Renal cortex interstitium (tissue), 15 donors: ENCODE measurements at places on chromosomes 2 and 18. TPM values are rescaled to one million over a fixed set of nuclear protein-coding genes. Genes with fewer than 3 reads are reported as not detected.

The STK36 gene
- 113 TPM for polyA plus RNA-seq

The GCG gene
- not detected for polyA plus RNA-seq

The SOWAHC gene
- 16.9 TPM for polyA plus RNA-seq

The C2orf15 gene
- 9.9 TPM for polyA plus RNA-seq

The FBXO36 gene
- 5.8 TPM for polyA plus RNA-seq

The TANC1 gene
- 52.9 TPM for polyA plus RNA-seq

The RGPD4 gene
- 0.03 TPM for polyA plus RNA-seq

The TUBA4A gene
- 111 TPM for polyA plus RNA-seq

The SULT6B1 gene
- polyA plus RNA-seq: not detected

The IL36B gene
- polyA plus RNA-seq: not detected

The BMP10 gene
- polyA plus RNA-seq: not detected

The GPD2 gene
- polyA plus RNA-seq: 17.9 TPM

GRCh38 chr18:80034068-80034851, at the start of gene RBFA:
Gene RBFA (plus strand): TSS chr18:80034434. CDS start chr18:80034496, 62 bp downstream.
- peak; percentile 91 for DNase-seq

DNA sequence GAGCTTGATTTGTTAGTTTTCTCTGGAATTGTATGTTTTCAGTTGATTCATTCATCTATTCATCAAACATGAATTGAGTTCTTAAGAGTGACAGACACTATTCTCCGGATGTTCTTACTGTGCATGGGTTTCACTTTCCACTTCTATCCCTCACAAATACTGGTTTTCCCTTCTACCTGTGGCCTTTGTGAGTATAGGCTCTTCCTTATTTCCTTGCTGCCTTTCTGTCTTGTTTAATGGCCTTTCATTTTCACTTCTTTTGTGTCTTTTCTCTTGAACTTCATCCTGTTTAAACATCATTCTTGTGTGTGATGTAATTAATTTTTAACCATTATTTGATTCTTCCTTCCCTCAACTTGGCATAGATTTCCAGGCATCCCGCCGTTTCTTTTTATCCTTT, 90.7 kb downstream of the CRIM1 start:
- no peak for DNase-seq

DNA sequence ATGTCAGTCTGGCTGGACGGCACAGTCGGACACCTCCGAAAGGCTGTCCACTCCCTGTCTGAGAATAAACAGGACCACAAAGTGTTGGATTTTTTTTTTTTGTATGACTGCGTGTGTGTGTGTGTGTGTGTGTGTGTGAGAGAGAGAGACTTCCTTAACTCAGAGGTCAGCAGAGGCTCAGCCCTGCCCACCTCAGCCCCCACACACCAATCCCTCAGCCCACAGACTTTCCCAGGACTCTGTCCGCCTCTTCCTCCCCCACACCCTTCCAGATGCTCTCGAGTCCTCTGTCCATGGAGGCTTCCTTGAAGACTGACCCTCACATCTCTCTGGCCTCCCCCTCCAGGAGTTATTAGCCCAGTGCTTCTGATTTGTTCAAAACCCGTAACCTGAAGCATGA, 147.3 kb downstream of the BCL11A start:
- no peak for DNase-seq

DNA sequence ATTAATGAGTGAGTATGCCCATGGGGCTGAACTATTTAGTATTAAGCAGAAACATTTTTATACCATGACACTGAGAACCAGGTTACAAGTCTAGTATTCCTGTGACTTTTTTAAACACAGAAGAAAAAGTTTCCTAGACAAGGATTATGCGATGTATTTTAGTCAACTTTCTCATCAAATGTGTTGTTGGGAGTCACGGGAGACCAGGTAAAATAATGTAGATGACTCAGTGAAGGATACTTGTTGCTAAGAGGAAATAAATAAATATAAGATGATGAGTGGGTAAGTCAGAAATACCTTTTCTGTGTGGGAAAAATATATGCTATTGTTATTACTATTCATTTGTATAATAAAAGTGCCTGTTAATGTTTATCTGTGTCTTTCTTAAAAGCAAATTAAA, 23.4 kb downstream of the MBD5 start:
- no peak for DNase-seq

- no peak for DNase-seq
These were observed 447.8 kb upstream of the SPHKAP start for GRCh38 chr2:228629251-228629650.

DNA sequence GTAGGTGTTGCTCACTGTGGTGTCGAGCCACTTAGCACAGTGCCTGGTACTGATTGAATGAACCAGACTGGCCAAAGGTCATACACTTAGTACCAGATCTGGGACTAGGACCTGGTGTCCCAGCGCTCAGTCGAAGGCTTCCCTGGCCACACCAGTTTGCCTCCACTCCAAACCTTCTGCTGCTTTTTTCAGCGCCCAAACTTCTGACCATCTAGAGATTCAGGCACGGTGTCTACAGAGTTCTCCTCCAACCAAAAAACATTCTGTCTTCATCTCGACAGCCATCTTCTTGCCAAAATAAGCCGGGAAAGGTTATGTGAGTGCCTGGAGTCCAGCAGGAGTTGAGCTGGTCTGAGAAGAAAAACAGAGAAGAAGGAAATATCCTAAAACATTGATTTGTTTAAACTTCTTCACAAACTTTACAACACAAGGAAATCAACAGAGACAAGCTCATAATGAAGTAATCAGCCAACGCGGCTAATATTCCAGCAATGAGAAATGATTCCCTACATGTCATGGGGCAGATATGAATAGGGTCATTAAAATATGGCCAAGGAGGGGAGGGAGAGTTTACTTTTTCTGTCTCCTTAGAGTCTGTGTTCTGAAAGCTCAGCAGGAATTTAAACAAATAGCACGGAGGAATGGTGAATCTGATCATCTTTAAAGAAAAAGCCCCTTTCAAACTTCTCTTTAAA, 2.3 kb upstream of the GLI2 start:
- DNase-seq: no peak

GRCh38 chr2:58636872-58637271, 395.7 kb upstream of the FANCL start:
- DNase-seq: no peak

- peak; percentile 64 for DNase-seq
These were observed 784 bp downstream of the ACTR1B start for GRCh38 chr2:97662895-97663625.

DNA sequence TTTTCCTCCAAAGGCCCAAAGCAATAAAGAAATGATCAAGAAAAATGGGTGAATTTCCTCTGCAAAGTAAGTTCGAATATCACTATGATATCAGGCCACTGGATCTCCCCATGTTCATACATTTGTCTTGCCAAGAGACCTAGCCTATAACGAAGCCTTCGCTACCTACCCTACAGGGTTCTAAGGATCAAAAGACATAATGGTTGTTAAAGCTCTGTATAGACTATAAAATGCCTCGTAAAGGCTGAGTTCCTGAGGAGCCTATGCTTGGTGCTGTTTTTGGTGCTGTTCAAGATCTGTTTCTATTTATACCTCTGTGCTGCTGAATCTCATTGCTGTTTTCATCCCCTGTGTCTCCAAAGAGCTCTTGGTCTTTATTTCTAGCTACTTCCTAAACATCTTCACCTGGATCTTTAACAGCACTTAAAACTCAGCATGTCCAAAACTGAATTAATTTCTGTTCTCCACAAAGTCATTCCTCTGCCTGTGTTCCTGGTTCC, 254.4 kb upstream of the CHAC2 start:
- no peak for DNase-seq

DNA sequence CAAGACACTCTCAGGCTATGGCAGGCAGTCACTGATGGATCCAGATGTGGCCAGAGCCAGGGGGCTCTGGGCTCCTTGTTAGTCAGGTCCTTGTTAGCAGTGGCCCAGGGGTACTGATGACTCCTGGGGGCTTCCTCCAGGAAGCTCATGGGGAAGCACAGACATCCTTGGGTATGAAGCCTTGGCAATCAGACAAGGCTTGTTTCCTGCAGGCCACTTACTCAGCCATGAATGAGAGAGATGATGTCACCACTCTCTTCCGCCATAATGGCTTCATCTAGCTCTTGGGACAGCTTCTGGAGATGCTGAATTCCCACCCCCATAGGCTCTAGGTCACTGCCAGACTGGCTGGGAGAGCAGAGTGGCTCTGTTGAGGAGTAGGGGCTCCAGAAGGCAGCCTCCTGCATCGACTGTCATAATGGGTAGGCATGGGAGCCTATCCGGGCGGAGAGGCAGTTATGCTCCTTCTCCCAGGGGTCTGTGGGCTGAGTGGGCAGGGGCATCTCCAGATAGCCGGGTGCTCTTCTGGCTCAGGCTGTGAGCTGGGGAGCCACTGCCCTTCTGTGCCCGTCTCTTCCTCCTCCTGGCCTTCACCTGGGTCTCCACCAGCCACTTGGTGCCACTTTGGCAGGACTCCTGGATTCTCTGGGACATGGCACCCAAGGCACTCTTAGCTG, 40.2 kb upstream of the BMPR2 start:
- DNase-seq: no peak

DNA sequence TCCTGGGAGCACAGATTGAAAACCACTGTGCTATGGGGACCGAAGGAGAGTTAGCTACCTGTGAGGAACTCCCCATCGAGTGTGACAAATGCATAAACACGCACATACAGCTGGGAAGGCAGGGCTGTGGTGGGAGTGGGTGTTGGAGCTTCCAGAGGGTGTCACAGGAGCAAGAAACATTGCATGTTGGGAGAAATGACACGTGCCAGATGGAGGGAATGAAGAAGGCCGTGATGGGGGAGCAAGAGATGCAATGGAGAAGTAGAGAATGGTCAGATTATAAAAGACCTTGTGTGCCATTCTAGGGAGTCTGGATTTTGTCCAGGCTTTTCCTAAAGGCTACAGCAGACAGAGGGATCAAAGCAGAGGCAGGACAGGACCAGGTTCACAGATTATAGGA, 91.1 kb upstream of the NDUFV2 start:
- no peak for DNase-seq

GRCh38 chr2:71907503-71907902, 240.2 kb downstream of the CYP26B1 start:
- no peak for DNase-seq

DNA sequence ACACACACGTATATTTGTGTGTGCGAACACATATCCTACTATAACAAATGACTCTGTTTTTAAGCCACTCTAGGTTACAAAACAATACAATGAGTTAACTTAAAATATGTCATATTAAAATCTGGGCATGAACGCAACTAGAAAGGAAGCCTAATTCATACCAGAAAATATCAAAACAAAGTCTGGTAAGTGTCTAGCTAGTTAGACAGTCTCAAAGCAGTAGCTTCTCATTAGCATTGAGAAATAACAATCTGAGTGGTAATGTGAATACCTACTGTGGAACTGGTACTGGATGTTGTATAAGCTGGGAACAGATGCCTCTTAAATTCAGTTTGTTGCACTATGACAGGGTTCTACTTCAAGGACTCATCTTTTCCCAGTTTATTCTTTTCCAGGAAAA, 32.5 kb upstream of the WIPF1 start:
- DNase-seq: no peak

DNA sequence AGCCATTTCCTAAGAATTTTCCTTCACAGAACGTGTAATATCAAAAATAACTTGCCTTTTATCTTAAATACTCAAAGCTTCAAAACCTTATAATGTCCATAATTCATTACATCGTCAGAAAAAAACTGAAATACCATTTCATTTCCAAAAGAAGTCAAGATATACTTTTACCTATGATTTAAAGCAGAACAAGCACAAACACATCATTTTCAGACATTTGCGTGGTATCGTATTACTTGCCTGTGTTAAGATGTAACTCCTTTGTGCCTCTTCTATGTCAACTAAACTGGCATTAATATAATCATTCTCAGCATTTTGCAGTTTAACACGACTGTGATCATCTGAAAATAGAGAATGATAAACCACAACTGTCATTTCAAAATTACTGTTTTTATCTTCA, 47.5 kb downstream of the PTPN2 start:
- no peak for DNase-seq

DNA sequence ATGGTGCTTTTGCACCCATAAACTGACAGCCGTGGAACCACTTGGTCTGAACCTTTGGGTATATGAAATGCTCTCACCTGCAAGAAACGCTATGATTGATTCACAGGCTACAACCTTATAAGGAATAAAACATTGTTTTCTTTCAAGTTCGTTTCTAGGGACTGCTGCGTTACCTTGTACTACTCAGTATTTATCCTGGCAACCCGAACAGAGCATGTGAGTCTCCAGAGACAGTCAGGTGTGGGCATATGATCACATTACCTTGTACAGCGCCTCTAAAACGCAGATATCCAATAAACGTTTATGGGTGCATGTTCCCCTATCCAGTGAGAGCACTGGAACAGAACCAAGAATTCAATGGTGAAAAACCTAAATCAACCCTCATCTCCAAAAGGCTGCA, 1.7 kb downstream of the CCBE1 start:
- no peak for DNase-seq

DNA sequence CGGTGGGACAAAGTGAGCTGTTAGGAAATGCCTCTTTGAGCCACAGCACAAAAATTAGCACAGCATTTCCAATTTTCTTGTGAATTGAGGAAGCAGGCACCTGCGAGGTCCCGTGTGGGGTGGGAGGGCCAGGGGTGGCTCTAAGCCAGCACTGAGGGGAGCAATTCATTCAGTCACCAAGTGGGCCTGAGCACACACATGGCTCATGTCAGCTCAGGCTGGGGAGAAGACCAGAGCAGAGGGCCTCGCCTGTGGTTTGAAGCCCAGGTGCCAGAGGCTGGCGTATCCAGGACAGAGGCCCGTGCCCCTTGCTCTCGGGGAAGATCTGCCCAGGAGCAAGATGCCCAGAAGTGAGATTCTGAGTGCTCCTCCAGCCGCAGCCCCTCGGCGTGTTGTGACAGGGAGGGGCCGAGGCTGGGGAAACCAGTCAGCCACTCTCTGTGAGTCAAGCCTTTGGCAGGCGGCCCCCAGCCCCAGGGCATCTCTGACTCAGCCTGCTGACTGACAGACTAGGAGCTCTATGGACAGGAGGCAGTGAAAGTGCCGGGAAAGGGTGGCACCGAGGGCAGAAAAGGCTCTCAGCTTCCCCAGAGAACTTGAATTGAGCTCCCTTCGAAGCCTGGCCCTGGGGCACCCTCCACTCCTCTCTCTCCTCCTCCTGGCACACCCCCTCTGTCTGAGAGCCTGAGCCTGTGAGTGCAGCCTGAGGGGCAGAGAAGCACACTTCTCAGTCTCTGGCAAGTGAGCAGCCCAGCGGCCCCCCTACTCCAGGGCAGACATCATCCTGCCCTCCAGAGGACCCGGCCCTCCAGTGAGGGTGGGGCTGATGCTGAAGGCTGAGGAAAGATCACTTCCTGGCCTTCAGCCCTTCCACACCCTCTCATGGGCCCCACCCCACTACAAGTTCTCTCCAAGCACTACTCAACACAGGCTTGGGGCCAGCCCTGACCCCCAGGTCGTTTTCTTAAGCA, 32.3 kb downstream of the CYP26B1 start:
- DNase-seq: no peak
